Fibroblast of upper back skin (primary cell): ENCODE measurements at places on chromosomes 1 and 21.

GRCh38 chr1:222892137-222892769, 77.4 kb downstream of the DISP1 start:
- peak; percentile 52 for DNase-seq

DNA sequence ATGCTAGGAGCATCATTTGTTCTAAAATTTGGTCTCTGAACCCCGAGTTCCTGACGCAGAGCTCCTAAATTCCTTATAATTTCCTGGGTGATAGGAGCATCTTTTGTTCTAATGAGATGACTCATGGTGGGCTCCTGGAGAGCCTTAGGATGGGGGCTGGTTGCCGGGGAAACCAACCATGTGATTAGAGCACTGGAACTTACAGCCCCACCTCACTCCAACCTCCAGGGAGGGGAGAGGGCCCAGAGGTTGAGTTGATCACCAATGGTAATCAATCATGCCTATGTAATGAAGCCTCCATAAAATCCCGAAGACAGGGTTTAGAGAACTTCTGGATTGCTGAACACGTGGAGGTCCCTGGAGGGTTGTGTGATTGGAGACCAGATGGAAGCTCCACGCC, 7.7 kb downstream of the SHISAL2A start:
- no peak for DNase-seq

- DNase-seq, result no peak
These were observed 10.1 kb downstream of the KDM1A start for GRCh38 chr1:23029337-23029736.

- DNase-seq, result no peak
These were observed 200.5 kb upstream of the NEGR1 start for GRCh38 chr1:72482736-72483413.

- no peak for DNase-seq
These were observed 23.3 kb downstream of the FTCD start for GRCh38 chr21:46131838-46132651.

GRCh38 chr1:204634260-204634910, 51.2 kb downstream of the LRRN2 start:
- no peak for DNase-seq

- peak; percentile 99 for DNase-seq
These were observed 75.2 kb downstream of the MPZL1 start for GRCh38 chr1:167797015-167797414.

DNA sequence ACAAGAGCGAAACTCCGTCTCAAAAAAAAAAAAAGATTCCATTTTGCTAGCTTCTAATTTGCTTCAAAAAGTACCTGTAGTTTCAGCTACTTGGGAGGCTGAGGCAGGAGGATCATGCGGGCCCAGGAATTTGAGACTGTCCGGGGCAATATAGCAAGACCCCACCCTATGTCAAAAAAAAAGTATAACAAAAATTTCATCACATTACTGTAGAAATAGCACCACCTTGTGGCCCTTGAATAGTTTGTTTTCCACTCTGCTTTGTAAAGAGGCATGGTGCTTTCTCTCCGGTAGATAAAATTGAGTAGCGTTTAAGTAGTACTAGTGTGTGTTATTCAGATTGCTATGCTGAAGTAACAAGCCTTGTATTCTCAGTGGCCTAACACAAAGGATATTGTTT, 18.2 kb upstream of the MSTO1 start:
- DNase-seq, result peak; percentile 69

DNA sequence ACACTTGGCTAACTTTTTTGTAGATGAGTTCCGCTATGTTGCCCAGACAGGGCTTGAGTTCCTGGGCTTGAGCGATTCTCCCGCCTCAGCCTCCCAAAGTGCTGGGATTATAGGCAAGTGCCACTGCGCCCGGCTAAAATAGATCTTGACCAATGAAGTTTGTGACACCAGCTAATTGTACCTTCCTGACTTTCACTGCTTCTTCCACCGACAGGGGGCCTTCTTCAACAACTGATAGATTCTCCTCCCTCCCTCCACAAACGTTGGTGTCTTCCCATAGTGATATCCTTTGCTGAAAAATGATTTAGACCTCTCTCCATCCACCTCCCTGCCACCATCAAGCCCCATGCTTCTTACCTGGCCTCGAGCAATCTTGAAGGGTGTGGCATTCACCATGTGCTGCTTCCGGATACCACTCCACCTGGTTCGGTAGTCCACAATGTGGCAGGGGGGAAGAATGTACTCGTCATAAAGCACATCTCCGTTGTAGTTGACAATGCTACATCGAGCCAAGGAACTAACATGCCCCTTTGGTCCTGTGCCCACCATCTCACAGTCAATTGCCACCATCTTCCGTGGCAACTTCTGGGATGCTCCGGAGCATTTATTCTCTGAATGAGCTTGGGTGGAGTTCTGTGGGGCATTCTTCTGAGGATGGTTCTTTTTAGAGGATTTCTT, 1.6 kb upstream of the METTL25B start:
- DNase-seq, result peak; percentile 67

GRCh38 chr1:53272349-53272748, 34.0 kb upstream of the MAGOH start:
- peak; percentile 19 for DNase-seq

GRCh38 chr1:84159533-84160240, 15.6 kb downstream of the PRKACB start:
- no peak for DNase-seq

GRCh38 chr1:31069392-31069791, 3.9 kb upstream of the PUM1 start:
- DNase-seq, result no peak

DNA sequence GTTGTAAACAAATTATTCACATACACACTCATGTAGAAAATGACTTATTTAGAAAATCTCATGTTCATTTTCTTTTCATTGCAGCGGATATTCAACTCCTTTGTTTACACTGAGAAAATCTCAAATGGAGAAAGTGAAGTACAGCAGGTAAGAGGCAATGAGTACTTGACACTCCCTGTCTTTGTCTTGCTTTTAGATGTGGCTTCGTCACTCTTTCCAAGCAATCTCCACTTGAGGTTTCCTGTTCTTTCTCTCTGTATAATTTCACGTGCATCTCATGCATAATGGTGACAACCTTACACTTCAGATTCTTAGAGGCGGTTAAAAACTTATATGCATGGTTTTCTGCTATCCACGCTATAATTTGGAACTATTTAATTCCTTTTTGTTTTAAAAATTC, 80.6 kb downstream of the CACHD1 start:
- no peak for DNase-seq

GRCh38 chr1:174654560-174654959, 206.8 kb downstream of the GPR52 start:
- DNase-seq, result no peak

DNA sequence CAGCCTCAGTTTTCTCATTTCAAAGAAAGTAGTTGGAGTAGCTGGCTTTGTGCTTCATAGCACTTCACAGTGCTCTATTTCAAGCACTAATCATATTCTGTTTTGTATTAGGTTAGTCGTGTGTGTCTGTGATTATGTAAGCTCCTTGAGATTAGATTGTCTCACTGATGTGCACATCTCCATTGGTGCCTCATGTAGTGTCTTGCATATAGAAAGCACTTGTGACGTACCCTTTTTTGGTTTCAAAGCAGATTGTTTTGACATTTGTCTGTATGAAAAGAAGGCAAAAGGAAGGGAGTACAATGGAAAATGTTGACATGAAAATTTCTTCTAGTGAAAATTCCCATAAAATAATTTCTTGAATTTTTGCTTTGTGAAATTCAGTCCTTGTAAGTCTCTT, 13.9 kb downstream of the BTBD8 start:
- DNase-seq, result no peak

DNA sequence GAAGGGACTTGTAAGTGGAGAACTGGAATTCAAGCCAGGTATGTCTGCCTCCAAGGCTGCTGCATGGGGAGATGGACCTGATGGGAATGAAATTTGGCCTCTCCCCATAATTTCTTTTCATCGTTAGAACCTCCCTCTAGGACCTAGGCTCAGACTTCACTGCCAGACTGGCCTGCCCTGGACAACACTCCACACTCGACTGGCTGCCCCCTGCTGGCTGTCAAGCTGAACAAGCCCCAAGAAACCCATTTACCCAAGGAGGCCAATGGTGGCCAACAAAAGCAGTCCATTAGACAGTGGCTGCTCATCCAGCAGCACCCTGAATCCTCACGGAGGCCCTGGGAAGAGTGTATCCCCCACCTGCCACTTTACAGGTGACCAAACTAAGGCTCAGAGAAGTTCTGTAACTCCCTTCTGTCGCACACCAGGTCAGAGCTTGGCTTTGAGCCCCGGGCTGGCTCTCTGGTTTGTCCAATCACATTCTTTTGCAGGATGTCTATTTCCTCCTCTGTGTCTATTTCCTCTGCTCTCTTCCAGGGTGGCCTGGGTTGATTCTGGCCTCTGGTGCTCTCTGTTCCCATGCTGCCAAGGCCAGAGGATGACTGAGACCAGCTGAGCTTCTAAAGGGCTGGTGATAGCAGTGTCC, 3.8 kb downstream of the RNF186 start:
- peak; percentile 50 for DNase-seq

GRCh38 chr21:43928222-43929125, 63.5 kb downstream of the AGPAT3 start:
- no peak for DNase-seq

DNA sequence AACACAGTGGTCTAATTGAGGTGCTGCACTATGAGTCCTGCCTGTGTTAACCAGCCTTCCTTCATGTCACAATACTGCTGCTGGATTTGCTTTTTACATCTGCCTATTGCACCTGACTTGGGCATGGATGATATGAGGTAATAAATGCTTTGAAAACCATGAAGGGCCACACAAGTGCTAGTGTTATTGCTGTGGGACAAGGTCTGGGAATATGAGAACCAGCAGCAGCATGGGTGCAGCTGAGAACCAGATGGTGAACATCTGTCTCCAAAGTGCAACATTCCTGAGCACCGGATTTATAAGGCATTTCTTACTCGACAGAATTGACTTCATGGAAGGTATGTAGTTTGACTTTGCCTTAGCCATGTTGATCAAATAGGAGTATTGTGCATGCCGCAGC, 16.6 kb downstream of the TRIM45 start:
- DNase-seq, result peak; percentile 52

- DNase-seq, result no peak
These were observed 6.7 kb downstream of the CENPF start for GRCh38 chr1:214609692-214610091.

DNA sequence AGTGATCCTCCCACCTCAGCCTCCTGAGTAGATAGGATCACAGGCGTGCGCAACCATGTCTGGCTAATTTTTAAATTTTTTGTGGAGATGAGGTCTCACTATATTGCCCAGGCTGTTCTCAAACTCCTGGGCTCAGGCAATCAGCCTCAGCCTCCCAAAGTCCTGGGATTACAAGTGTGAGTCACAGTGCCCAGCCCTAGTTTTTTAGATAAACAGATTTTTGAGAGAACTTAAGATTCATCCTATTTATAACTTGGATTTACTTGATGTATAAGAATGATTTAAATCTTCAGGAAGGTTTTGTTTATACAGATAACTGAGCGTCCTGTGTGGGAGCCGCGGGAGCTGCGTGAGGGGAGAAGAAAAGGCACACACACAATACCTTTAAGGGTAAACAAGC, 26.2 kb downstream of the HEYL start:
- DNase-seq, result no peak

- DNase-seq, result no peak
These were observed 13.8 kb downstream of the PRDM16 start for GRCh38 chr1:3082571-3083516.

DNA sequence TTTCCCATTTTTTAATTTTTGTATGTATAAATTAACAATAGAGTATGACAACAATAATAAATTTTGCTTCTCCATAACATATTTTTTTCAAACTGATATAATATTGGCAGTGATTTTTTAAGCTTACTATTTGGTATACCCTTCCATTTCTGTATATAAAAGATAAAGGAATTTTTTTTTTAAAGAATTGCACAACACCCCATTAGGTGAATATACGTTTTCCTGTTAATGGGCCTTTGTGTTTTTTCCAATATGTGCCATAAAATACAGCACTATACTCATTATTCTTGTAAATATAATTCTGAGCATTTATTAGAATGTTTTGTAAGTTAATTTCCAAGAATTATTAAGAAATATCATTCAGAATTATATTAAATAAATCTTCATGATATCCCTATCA, 515.2 kb upstream of the RGS18 start:
- no peak for DNase-seq

DNA sequence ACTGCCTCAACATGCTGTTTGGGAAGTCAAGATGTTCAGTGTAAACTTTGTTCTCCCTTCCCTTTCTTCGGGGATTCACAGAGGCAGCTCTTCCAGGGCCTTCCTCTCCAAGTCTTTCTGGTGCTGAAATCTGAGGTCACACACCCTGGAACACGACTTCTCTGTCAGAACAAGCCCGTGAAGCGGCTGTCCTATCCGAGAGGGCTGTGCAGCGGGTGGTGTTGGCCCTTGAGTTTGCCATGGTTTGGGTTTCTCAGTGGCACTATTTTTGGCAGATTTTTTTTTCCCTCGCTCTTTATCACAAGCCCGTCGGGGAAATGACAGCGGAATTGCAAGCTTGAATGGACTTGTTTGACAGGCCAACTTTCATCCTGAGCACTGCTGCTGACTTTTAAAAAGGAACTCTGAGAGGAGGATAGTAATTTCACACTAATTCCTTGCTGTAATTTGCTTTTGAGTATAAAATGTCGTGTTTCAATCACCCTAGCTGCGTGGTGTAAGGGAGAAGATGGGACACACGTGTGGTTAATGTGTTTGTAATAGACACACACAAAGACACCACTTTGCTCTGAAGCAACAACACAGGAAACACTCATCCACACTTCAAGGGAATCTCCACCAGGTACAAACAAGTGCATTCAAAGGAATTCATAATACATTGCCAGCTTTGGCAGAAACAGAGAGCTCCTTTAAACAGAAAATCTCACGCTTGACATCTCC, 60.1 kb upstream of the TARBP1 start:
- DNase-seq, result no peak

GRCh38 chr1:155057788-155058211, 5.7 kb upstream of the EFNA4 start:
- no peak for DNase-seq

DNA sequence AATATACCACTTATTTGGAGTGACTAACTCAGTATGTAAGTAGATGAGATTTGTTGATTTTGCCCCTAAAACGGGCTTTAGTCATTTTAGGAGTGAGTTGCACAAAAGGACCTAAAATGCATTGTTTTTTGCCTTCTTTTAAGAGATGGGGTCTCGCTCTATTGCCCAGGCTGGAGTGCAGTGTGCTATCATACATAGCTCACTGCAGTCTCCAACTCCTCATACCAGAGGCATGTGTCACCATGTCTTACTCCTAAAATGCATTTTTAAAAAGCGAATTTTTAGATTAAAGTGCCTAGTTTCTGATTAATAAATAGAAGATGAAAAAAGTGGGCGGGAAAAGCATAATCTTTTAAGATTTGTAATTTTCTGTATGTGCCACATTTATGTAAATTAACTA, 11.5 kb upstream of the NEXN start:
- peak; percentile 59 for DNase-seq

- DNase-seq, result no peak
These were observed 30.3 kb upstream of the DNAJC11 start for GRCh38 chr1:6731905-6732304.
